ENCODE measurements at places on chromosomes 11 and 22. TPM values are rescaled to one million over a fixed set of nuclear protein-coding genes. Genes with fewer than 3 reads are reported as not detected.

The OR51B5 gene
- 0.21 TPM for total RNA-seq

The NNMT gene
- 921 TPM for total RNA-seq

The PATE1 gene
- total RNA-seq, result not detected

The GRIK4 gene
- total RNA-seq, result 0.52 TPM

The NCF4 gene
- not detected for total RNA-seq

The ZBTB3 gene
- total RNA-seq, result 6.6 TPM

The LDLRAD3 gene
- 24.2 TPM for total RNA-seq

Data from myocyte (in vitro differentiated cells).